ENCODE measurements at places on chromosomes 5 and 9. TPM values are rescaled to one million over a fixed set of nuclear protein-coding genes. Genes with fewer than 3 reads are reported as not detected.

Gene OBP2B
- total RNA-seq = not detected

Gene PCDHGA5
- total RNA-seq = 0.72 TPM

Gene GAPT
- total RNA-seq = under 0.01 TPM

Gene EMB
- 0.07 TPM for total RNA-seq

Gene AJM1
- 0.66 TPM for total RNA-seq

Gene IFNB1
- total RNA-seq = not detected

Gene COX7C
- 203 TPM for total RNA-seq

Gene PKD2L2
- total RNA-seq = not detected

Gene LRRC70
- 45.2 TPM for total RNA-seq

Gene NRG2
- total RNA-seq = 0.93 TPM

Gene EGFLAM
- total RNA-seq = 1.7 TPM

Gene WDR38
- not detected for total RNA-seq

Gene SERINC5
- 11.1 TPM for total RNA-seq

Gene IFNA2
- total RNA-seq = not detected
